ENCODE measurements at places on chromosomes 6 and 20.

GRCh38 chr6:147063469-147064031, 140.7 kb upstream of the STXBP5 start:
- DNase-seq: no peak

- no peak for DNase-seq
These were observed 211.0 kb upstream of the ARG1 start for GRCh38 chr6:131362070-131362469.

- no peak for DNase-seq
These were observed 26.6 kb upstream of the ADGRF4 start for GRCh38 chr6:47671777-47672176.

DNA sequence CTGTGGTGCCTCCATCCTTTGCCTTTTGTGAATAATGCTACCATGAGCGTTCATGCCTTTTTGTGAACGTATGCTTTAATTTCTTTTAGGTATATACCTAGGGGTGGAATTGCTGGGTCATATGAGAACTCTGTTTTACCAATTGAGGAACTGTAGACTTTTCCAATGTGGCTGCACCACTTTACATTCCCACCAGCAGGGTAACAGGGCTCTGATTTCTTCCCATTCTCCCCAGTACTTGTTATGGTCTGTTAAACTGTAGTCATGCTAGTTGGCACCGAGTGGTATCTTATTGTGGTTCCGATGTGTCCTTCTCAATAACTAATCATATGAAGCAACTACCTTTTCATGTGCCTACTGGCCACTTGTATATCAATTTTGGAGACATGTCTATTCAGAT, 312.1 kb downstream of the GMDS start:
- no peak for DNase-seq

- DNase-seq: no peak
These were observed 2.2 kb upstream of the TFAP2A start for GRCh38 chr6:10416863-10417641.

DNA sequence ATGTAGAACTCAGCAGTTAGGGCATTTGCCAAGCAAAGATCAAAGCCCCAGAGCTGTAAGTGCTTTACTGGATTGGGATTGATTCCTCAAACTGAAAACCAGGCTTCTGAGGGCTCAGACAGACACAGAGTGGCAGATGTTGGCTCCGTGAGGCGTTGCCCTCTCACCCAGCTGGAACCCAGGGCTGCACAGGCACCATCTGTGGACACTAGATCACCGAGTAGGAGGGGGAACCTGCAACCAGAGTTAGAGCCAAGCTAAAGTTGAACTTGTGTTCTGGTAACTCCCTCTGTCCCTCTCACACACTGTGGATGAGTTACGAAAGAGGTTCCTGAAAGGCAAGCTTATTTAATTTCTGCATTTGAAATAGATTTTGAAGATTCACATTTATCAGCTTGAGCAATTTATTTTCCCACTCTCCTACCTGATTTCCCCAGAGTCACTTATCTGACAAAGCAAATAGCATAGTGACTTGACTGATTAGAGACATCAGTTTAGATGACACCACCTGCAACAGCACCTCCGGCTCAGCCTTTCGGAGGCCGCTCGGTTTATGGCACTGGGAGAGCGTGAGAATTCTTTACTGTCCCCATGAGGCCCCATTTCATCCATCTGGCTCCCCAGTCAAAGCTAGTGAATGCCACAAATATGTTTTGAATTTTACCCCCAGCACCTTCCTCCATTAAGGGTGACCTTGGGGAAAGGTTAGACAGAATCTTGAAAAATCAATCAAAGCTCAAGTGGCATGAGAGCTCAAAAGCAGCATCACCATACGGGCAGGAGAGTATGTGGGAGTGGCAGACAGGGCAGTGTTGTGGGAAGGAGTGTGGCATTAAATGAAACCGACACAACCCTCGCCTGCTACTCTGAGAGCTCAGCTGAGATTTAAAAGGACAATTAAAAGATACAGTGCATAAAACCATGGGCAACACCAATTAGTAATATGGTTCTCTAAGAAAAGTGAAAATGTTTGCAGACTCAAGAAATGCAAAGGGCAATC, 48.5 kb downstream of the RPF2 start:
- no peak for DNase-seq

GRCh38 chr6:83182114-83182513, 11.0 kb downstream of the PGM3 start:
- no peak for DNase-seq

- no peak for DNase-seq
These were observed 169.5 kb upstream of the SNX9 start for GRCh38 chr6:157653521-157653920.

GRCh38 chr20:51050531-51051075, 27.7 kb upstream of the KCNG1 start:
- no peak for DNase-seq

DNA sequence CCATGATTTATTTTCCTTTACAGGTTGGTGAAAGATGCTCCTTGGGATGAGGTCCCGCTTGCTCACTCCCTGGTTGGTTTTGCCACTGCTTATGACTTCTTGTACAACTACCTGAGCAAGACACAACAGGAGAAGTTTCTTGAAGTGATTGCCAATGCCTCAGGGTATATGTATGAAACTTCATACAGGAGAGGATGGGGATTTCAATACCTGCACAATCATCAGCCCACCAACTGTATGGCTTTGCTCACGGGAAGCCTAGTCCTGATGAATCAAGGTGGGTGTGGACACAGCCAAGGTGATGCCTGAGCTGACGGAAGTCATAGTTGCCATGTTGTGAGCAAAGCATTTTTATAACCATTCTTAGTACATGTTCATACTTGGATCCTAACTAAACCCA, 34.6 kb upstream of the CALHM6 start:
- DNase-seq: no peak

DNA sequence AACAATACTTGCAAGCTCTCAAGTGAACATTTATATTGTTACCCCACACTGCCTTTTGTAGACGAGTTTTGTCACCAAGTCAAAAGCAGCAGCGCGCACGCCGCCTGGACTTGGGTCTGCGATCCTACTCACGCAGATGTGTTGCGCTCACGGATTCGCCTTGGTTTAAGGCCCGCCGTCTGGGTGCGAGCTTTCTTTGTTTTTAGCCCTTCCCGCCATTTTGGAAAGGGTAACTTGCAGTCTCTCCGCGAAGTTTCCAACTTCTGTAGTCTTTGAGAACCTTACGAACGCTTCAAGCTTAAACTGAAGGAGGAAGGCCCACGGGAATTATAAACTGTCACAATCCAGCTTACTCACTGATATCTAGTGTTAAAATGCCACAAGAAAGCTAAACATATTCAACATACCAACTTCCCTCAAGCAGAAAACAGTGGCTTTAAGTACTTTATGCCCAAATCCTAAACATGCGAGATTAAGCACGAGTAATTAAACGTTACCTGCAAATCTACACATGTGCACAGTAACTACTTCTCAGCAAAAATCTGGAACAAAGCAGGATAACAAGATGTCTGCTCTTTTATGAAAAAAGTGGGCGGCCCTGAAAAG, 80.4 kb upstream of the BTN3A2 start:
- DNase-seq: no peak

DNA sequence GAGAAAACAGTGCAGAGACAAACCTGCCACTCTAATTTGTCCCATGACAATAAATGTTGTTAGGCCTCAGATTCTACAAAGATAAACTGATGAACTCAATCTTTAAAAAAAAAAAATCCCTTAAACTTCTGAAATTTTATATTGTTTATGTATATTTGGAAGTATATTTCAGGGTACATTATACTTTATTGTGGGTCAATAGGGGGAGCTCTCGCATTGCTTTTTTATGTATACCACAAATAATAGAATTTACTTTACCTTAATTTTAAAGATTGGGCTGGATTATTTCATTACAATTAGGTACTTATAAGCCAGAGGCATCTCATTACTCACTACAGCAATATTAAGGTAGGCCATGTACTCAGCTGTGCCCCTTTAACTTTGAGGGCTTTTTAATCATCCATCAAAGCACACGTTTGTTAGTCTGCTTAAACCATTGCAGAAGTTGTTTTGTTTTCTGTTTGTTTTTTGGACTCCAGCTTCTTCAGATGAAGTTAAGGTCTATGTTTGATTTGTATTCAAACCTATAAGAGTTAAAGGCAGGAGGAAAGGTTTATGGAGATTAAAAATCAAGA, 56.3 kb upstream of the EYA4 start:
- DNase-seq: no peak

DNA sequence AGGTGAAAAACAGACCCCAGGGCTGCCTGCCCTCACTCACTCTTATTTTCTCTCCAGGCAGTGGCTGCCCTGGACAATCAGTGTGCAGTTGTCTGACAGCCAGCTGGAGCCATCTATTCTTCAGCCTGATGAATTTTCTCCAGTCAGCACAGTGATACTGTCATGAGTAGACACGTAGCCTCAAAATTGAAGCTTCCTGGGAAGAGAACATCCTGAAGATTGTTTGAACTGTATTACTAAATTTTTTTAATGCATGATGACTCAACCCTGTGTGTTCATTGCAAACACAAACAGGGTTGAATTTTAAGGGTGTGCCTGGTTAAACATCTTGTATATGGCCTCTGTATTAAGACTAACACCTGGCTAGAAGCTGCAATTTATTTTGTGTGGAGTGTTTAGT, 49.8 kb upstream of the STXBP5 start:
- DNase-seq: no peak

DNA sequence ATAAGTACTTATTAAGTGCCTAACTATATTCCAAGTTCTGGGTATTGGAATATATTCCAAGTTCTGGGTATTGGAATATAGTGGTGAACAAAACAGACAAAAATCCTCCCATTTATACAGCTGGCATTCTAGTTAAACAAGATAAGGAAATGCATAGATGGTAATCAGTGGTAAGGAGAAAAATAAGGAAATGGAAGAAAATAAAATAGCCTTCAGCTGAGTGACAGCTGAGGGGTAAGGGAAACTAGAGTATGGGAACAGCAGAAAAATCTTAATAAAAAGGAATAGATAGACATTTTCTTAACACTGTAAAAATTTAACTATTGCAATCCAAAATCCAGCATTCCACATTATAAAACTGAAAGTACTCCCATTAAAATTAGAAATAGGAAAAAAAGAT, 17.2 kb upstream of the WFDC10A start:
- DNase-seq: no peak

GRCh38 chr6:89910902-89911240, 16.6 kb downstream of the GJA10 start:
- no peak for DNase-seq

- no peak for DNase-seq
These were observed 17.4 kb upstream of the RAB32 start for GRCh38 chr6:146526192-146526591.

DNA sequence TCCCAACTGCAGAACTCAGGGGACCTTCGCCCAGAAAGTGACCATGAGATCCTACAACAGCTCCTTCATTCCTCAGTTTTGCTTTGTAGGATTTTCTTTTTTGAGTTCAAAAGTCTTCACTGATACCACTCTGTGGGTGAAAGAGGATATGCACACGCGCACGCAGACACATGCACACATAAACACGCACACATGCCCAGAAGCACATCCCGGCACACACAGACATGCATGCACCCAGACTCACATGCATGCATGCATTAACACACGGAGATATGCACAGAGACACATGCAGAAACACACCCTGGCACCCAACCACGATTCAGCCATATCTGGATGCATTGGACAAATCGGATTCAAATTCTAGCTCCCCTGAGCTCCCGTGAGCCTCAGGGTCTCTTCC, 36.4 kb downstream of the ANKRD60 start:
- no peak for DNase-seq

DNA sequence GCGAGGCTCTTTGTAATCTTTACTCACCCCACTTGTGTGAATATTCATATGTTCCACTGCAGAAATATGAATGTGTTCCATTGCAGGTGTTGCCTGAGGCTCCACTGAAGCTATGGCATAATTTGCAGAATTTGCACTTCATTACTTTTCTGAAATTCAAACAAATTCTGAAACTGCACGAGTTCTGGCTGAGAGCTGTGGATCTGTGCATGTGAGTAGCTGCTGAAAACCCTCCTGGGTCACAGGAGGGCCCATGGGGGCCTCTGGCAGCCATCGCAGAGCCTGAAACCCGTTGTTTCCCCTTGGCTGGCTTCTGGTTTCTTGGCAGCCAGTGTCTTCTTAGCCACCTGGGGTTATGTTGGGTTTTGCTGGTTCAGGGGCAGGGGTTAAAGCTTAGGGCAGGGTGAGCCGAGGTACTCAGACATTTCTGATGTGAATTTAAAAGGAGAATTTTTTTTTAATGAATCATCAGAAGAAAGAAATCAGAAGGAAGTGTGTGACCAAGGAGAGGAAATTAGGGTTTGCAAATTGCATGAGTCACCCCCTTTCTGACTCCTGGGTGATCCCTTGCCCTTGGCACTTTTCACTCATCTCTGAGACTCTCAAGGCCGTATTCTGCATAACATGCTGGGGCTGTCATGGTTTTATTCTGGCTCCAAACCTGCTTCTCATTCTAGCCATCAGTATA, 40.6 kb downstream of the TOX2 start:
- peak; percentile 32 for DNase-seq

GRCh38 chr20:64130271-64130670, 22.9 kb upstream of the NPBWR2 start:
- DNase-seq: no peak

DNA sequence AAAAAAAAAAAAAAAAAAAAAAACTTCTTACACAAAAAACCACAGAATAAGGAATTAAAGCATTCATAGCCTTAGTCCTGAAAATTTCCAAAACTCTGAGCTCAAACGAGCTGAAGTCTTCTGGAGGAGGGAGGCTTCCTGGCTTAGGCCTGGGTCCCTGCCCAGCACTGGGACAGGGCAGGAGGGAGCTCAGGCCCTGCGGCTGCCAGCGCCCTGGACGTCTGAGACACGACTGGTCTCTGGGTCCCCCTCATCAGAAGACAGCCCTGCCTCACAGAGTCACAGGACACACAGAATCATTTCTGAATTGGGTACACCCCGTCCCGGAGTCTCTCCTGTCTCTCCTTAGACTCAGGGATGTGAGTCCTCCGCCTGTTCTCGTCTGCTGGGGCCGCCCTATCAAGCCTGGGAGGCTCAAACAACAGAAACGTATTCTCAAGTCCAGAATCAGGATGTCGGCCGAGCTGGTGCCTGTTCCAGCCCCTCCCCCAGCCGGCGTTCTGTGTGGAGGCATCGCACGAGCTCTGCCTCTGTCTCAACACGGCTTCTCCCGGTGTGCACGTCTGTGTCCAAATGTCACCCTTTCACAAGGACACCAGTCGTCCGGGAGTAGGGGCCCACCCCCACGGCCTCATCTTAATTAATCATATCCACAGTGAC, 39.4 kb downstream of the ZBTB46 start:
- DNase-seq: no peak

DNA sequence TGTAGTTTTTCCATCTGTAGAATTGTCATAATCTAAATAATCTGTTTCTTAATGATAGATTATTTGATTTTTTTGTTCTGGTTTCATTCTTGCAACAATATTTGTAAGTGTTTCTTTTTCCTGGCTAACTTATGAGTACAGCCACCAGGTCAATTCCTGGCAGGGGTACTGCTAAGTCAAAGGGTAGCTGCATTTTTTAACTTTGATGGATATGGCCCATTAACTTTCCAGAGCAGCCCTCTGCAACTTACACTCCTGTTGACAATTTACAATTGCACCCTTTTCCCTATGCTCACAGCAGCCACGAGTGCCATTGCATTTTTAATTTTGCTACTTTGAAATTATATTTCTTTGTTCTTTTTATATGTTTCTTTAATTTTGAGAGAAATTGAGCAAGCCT, 209.3 kb upstream of the CST7 start:
- DNase-seq: no peak
